ENCODE measurements at places on chromosomes 11 and 22.
A peak's percentile ranks its signal among the peaks of the same experiment; 100 is the strongest.

- DNase-seq, result peak; percentile 31
Measured at GRCh38 chr11:123478352-123478987, 48.4 kb downstream of the GRAMD1B start.

GRCh38 chr11:84249344-84250135 lies 963.4 kb upstream of the CCDC90B start:
- no peak for DNase-seq

DNA sequence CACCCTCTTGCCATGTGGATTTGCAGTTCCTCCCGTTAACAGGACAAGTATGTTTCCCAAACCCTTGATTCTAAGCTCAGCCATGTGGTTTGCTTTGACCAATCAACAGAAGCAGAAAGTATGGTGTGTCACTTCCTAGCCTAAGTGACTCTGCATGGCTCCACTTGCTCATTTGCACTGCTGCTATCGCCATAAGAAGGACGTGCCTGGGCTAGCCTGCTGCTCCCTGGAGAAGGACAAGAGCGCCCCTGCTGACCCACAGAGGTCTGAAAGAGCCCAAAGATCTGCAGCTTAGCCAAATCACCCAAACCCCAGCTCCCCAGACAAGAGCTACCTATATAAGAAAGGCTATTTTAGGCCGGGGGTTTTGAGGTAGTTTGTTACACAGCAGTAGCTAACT lies 18.0 kb downstream of the TBRG1 start:
- DNase-seq, result no peak

GRCh38 chr22:33829546-33830280 lies 90.6 kb downstream of the LARGE1 start:
- DNase-seq, result no peak

DNA sequence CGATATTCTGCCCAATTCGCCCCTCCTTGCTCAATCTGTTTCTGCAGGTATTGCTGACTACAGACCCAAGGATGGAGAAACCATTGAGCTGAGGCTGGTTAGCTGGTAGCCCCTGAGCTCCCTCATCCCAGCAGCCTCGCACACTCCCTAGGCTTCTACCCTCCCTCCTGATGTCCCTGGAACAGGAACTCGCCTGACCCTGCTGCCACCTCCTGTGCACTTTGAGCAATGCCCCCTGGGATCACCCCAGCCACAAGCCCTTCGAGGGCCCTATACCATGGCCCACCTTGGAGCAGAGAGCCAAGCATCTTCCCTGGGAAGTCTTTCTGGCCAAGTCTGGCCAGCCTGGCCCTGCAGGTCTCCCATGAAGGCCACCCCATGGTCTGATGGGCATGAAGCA lies 9.2 kb upstream of the SLC35E4 start:
- DNase-seq, result no peak

DNA sequence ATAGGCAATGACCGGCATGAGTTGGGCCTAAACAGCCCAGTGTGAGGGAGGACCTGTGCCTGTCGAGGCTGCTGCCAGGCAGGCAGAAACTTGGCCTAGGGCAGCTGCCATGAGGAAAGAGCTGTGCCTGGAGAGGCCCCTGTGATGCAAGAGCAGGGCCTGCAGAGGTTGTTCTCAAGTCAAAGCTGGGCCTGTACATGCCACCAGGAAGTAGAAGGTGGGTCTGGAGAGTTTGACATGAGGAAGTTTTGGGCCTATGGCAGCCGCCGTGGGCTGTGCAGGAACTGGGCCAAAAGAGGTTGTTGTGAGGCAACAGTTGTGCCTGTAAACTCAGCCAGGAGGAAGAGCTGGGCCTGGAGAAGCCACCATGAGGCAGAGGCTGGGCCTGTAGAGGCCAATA lies 43.2 kb downstream of the OR4C45 start:
- no peak for DNase-seq

GRCh38 chr11:68416070-68416578 lies 44.4 kb upstream of the PPP6R3 start:
- DNase-seq, result no peak

DNA sequence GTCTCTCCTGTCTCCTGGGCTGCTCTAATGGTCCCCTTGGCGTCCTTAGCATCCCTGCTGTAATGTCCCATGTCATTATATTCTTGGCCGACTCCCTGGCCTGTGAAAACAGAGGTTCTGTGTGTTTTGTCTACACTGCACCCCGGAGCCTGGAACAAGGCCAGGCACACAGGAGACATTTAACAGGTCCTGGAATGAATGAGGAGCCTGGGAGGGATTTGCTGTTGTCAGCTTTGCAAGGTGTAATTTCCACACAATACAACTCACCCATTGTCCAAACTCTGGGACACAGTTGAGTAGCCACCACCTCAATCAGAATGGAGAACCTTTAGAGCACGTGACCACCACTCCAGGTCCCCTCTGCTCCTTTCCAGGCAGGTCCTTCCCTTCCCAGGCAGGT lies 14.9 kb upstream of the PDGFB start:
- DNase-seq, result no peak

DNA sequence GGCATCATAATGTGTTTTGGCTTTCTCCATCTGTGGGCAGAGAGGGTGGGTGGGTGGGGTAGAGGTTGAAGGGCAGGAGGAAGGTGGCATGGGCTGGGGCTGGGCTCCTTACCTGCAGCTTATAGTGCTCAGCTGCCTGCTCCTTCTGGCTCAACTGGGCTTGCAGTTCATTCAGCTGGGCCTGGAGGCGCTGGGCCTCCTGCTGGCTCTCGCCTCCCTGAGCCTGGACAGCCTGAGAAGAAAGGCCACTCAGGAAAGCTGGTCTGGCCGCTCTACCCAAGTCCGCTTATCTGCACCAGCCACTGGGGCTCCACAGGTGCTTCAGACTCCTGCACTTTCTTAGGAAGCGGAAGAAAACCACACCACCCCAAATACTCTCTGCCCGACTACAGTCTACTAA lies 10.4 kb downstream of the IL18BP start:
- DNase-seq, result no peak

GRCh38 chr11:59429924-59430516 lies 3.8 kb upstream of the OR5A2 start:
- no peak for DNase-seq

- no peak for DNase-seq
Measured at GRCh38 chr11:25838918-25839625, 492.9 kb upstream of the ANO3 start.

DNA sequence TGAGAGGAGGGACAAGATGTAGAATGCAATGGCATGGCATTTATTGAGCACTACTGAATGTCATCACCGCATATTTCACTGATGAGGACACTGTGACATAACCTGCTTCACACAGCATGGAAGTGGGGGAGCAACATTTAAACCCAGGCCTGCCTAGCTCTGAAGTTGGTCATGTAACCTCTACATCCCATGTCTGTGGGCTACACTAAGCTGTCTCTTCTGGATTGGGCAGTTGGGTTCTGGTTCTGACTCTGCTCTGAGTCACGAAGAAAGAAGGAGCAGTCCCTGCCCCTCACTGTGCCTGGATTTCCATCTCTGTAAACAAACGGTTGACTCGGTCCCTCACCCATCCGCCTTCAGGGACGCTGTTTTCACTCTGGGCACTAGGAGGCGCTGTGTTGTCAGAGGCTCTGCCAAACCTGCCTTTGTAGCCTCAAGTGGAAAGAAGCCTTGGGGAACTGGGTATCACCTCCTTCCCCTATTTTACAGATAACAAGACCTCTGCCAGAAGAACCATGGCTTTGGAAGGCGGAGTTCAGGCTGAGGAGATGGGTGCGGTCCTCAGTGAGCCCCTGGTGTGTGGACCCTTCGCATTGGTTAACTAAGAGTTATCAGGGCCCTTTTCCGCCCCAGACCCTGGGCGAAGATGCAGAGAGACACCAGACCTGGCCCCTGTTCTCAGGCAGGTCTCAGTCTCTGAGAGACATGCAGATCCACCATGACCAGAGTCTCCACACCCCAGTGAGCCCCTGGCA lies 12.7 kb upstream of the ARHGEF17 start:
- DNase-seq, result peak; percentile 82

- DNase-seq, result no peak
Measured at GRCh38 chr11:9838961-9839360, 175.1 kb downstream of the SWAP70 start.

GRCh38 chr11:66841861-66842260 lies 1.4 kb upstream of the RCE1 start:
- DNase-seq, result no peak

DNA sequence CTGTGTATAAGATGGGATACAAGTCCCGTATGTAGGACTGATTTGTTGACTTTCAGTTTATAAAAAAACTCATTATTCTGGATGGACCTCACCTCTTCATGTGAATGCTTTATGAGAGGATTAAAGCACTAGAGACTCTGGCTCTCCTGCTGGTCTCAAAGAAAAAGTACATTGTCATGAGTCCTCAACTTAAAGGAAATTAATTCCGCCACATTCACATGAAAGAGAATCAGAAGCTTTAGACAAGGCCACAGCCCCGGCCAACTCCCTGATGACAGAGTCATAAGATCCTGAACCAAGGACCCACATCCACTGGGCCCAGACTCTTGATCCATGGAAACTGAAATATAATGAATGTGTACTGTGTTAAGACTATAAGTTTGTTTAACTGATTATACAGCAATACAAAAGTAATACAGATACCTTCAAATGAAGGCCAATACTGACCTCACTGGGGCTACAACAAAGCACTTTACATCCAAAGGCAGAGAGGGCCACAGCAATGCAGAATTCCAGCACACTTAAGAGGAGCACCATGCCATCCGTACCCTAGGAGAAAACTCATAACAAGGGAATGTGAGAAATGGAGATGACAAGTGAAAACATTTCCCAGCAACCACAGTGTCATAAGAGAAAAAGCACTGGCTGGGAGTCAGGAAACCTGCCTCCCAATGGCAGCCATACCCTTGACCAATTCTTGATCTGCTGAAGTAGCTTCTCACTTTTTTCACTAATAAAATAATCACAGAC lies 25.4 kb upstream of the MS4A6A start:
- DNase-seq, result no peak

- DNase-seq, result no peak
Measured at GRCh38 chr11:35962369-35963138, 18.7 kb downstream of the LDLRAD3 start.

DNA sequence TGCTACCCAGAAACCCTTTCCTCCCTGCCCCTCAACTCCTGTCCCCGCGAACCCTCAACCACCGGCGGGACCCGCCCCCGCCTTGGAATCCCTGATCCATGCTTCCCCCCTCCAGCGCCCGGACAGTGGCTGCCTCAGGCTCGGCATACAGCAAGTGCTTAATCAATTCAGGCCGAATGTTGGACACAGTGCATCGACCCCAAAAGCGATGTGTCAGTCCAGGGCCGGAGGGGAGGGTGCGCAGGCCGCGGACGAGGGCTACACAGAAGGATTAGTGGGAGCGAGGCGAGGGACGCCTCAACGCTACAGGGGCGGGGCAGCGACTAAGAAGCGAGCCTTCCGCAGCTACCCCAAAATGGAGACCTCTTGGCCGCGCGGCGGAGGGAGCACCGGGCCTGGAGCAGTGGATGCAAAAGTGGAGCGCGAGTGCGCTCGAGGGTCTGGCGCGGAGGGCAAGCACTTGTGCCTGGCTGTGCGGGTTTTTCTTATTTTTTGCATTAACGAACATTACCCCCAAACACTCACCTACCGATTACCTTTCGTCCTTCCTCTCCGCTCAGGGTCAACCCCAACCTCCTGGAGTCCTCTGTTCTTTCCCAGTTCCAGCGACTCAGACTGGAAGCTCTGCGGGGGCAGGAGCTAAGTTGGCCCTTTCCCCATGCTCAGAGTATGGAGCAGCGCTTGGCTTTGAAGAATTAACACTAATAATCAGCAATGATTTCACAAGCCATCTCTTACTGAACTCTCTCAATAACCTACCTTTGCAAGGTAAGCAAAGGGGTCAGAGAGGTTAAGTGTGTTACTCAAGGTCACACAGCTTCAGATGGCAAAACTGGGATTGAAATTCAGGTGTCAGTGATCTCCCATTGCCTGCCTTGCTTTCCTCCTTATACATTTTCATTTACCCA lies 30.0 kb upstream of the WNT11 start:
- no peak for DNase-seq

GRCh38 chr22:20036084-20036482 lies 15.2 kb downstream of the TANGO2 start:
- DNase-seq, result no peak

- DNase-seq, result no peak
Measured at GRCh38 chr22:40332319-40332781, 13.9 kb upstream of the ADSL start.

- peak; percentile 17 for DNase-seq
Measured at GRCh38 chr11:61332281-61332796, 566 bp downstream of the DDB1 start.

DNA sequence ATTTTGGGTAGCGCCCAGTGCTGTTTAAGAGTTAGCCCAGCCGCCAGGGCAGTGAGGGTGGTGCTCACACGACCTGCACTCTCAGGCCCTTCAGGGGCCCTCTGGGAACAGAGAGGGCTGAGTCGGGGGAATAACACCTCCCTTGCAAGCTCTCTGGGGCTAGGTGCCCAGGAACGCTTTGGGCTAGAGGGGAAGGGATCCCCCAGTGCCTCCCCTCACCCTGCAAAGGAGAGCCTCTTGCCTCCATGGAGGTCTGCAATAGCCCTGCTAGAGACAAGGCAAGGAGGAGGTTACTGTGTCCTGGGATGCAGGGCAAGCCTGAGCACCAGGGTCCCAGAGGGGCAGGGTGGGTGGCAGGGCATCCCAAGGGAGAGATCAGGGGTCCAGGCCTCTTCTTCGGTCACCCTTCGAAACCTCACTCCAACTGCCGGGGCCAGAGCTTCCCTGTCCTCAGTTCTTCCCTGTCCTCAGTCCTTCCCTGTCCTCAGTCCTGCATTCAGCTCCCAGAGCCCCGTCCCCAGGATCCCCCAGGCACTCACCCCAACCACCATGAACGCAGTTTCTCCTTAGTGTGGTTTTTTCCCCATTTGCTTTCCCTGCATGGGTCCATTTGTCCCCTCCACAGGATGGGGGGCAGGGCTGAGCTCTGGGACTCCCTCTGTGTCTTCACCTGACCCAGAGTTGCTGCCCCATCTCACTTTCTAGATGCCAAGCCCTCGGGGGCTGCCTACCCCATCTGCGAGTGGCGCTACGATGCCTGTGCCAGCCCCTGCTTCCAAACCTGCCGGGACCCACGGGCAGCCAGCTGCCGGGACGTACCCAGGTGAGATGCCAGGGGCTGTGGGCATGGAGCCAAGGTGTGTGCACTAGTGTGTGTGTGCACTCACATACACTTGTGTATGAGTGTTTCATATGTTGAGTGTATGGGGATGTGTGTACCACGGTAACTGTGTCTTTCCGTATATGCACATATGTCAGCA lies 60.8 kb downstream of the OTOG start:
- no peak for DNase-seq

All from activated CD4-positive, alpha-beta T cell treated with anti-CD3 and anti-CD28 coated beads, Interleukin-2, amount 50 U/mL, for 48 hours (primary cell).